ENCODE measurements at places on chromosomes 7 and 10.

- DNase-seq, result no peak
These were observed 40.4 kb upstream of the VDAC2 start for GRCh38 chr10:75170215-75170614.

DNA sequence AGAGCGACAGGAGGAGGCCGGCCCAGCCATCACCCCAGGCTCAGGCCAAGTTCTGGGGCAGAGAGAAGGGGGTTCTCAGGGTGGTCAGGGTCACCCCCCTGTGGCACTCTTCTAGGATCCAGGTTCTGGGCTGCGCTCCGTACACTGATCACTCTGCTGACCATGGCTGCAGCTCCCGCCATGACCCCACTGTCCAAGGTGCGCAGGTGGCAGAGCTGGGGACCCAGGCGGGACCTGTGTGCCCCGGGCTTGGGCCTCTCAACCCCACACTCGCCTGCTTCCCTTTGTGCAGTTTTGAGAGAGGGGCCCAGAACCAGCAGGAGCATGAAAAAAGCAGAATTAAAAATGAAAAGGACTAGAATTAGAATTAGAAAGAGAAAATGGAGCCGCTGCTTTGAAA is 227.1 kb downstream of the FANK1 start:
- no peak for DNase-seq

GRCh38 chr7:149197675-149198074 is 2.3 kb downstream of the ZNF282 start:
- DNase-seq, result no peak

DNA sequence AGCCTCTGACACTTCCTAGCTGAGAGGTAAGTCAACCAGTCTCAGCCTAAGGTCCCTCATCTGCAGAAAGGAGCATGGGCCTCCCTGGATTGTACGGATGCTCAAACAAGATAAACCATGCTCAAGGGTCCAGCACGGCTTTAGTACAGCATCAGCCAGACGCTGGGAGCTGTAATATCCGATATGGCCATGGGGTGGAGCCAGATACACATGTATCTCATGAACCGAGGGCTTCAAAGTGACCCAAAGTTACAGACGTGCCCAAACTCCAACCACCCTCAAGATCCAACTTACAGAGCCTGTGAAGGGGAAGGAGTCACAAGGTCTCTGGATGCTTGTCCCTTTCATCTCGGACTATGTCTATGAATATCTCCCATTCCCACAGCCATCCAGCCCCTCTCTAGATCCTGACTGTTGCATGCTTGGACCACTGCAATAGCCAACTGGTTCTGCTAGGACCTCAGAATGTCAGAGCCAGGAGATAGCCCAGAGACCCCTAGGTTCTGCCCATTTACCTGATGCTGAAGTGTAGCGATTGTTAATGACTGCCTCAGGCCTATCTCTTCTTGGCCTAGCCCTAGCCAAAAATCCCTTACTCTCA is 142.4 kb downstream of the SH3PXD2A start:
- DNase-seq, result peak; percentile 56

- no peak for DNase-seq
These were observed 57.7 kb upstream of the PRR15 start for GRCh38 chr7:29505931-29506330.

DNA sequence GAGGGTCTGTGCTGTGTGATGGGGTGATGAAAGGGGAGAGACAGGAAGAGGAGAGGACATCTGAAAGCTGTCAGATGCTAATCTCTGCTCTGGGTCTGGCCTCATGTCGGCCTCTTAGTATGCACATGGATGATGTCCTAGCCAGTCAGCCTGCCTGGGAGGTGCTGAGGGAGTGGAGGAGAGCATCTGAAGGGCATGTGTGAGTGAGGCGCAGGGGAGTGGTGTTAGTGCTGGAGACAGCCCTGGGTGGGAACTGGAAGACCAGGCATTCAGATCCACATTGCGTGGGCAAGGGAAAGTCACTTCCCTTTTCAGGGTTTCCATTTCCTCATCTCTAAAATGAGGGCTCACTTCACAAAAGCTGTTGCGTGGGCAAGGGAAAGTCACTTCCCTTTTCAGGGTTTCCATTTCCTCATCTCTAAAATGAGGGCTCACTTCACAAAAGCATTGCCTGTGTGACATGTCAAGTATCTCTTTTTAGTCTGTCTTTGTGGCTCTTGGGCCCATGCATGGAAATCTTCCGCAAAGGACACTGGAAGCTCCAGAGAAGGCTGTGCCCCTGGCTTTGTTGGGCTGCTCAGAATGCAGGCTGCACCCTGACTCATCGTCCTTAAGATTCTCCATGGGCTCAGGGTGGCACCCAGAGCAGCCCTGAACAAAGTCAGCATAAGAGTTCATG is 10.0 kb downstream of the SFTPD start:
- peak; percentile 94 for DNase-seq

- peak; percentile 36 for DNase-seq
These were observed 6.1 kb downstream of the GSTO2 start for GRCh38 chr10:104274762-104275721.

DNA sequence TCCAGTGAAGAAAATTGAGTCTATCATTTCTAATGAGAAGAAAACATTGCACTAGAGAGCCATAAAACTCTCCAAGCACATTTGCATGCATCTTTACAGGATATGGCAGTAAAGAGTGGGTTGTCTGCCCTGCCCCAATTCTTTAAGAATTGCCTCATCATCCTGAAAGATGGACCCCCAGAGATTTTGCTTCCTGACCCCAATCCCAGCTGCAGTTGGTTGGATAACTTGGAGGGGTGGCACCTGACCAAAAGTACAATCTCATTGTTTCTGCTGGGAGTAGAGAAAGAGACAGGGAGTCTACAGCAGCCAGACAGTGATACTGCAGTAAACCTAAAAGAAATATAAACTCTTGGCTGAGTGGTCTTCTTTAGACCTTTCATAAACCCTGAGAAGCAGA is 49.1 kb upstream of the ADCY1 start:
- DNase-seq, result no peak

DNA sequence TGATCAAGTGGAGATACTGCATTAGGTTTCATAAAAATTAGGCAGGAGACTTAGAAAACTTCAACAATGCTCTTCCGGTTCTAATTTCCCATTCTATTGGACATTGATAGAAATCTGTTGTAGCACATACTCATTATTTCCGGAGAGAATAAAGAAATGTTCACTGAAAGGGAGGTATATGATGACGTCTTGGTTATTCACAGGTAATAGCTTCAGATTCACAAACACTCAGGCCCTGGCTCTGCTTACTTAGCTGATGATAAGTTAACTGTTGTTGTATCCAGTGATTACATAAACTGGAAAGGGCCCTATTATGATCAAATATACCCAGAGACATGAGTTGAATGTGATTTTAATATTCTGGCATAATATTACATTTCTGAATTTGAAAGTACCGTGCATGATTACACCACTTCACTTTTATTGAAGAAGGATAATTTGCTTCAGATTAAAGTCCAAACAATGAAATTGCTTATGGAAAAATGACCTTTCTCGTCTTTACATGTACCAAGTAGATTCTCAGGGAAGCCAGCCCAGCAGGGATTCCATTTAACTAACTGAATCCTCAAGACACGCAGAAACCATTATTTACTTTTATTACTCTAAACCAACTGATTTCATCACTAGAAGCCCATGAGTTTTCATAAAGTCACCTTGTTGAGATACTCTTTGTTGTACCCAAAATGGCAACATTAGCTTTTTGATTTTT is 288.0 kb upstream of the PITRM1 start:
- no peak for DNase-seq
